ENCODE measurements at places on chromosomes 12 and 14.

DNA sequence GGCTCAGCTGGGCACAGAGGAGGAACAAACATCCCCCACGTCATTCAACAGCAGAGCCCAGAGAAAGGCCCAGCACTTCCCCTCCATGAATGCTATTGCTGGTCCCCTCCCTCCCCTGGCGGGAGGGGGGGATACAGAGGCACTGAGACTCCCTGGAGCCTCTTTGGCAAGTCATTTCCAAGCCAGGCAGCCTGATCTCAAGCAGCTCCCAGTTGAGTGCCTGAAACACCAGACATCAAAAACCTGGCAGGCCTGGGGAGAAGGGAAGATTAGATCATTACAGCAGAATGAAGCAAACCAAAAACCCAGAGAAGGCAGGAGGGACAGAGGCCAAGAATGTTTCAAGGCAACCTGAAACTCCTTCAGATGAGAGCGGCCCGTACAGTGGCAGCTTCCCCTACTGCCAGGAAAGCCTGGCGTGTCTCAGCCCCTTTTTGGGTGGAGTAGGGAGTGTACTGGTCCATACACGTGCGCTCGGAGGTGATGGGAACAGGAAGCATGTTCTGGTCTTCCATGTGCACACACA is 92.1 kb downstream of the LRRC74A start:
- DNase-seq, result peak; percentile 82

DNA sequence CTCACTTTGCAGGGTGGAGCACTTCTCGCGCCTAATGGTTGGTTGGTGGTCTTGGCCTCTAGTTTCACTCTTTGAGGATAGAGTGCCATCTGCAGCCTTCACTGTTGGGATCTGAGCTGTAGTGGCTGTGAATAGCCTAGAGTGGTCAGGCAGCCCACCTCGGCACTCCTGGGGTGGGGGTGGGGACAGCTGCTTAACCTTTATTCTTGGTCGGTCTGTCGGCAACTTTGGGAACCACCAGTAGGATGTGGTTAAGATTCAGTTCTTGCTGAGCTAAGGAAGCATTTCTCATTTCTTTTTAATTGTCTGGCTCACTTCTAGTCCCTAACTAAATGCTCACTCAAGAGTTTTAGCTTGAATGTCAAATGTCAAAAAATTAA is 21.1 kb downstream of the TMBIM6 start:
- DNase-seq, result no peak

DNA sequence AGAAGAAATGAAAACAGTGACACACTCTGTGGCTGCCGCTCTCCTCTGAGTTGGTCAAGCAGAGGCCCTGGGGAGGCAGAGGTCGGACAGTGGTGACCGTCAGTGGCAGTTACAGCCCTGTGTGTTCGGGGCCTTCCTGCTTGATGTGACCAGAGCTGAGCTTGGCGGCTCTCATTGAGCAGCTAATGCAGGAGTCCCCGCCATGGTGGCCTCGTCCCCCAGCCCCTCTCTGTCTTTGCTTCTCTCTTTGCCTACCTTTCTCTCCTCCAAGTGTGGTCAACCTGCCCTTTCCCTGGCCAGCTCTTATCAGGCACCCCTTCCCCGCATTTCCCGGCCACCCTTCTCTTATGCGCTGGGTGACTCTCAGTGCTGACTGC is 362.8 kb downstream of the CACNA1C start:
- DNase-seq, result no peak

DNA sequence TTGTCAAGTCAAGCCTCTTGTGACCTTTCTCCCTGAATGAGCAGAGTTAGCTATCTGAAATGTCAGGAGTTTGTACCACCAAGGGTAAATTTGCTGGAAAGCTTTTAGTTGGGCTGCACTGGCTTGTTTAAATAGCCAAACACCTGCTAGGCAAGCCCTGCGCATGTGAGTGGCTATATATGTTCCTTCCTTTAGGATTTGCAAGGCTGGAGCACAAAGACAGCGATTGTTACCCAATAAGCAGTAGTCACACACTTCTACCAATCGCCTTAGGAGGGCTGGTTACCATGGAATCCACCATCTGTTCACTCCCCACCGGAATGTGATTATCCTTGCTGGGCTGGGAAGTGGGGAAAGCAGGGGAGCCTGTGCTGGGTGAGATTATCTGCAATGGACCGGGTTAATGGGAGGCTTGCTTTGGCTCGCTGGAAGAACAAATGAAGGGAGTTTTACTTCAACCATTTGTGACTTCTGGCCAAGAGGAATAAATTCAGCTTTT is 102.5 kb downstream of the FGD4 start:
- peak; percentile 72 for DNase-seq

DNA sequence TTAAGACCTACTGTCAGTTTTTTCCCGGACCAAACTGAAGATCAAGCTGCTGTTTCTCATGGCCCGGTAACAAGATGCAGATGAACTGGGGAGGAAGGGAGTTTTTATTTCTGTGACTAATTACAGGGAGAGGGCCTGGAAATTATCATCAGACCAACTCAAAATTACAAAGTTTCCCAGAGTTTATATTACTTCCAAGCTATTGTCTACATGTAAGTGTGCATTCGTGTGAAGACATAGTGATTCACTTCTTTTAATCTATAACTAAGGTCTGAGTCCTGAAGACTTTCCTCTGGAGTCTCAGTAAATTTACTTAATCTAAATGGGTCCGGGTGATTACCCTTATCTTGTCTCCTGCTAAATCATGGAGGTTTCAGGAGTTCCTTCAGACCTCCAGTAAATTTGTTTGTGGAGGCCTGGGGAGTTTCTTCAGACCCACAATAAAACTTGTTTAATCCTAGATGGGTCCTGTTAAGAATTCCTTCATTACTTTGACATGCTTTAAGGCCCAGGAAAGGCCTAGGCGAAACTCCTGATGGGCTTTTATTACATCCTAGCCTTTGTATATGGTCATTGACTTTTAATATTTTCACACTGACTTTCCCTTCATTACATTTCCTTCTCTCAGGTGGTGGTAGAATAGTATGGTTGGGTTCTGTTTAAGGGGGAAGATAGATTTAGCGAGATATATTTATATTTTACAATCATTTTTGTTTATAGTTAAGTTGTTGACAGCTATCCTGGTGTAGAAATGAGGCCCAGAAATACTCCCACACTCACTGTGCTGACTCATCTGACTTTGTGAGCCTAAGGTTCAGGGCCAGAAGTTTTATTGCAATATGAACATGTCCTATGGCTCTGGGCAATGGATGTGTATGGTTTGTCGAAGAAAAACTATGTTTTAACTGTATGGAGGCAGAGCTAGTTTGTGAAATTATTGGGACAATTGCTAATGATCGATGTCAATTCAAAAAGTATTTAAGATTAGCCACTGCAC is 627.0 kb upstream of the FBXO33 start:
- no peak for DNase-seq

DNA sequence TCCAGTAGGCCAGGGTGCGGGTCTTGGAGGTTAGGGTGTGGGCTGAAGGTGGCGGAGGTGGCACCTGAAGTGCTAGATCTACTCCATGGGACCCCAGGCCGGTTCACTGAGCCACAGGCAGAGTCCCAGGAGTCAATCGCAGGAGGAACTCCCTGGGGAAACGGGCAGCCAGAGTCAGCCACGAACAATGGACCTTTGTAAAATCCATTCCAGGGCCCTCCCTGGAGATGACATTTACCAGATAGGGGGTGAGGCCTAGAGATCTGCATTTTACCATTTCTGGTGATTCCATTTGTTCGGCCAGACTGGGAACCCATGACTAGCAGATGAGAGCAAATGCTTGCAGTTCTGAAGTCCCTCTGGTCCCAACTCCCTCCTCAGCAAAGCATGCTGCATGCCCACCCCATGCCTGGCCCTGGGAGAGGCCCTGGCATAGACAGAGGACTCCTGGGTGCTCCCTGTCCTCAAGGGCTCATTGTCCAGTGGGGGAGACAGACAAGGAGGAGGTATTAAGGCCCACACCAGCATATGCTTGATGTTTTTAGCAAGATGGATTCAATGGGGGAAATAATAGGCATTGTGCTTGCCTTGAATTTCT is 115.5 kb downstream of the EML1 start:
- no peak for DNase-seq

Data from GM03348 (cell line).